ENCODE measurements at places on chromosomes 2 and 18.
A peak's percentile ranks its signal among the peaks of the same experiment; 100 is the strongest.

- DNase-seq, result no peak
These were observed 106.4 kb downstream of the MBD2 start for GRCh38 chr18:54117853-54118773.

DNA sequence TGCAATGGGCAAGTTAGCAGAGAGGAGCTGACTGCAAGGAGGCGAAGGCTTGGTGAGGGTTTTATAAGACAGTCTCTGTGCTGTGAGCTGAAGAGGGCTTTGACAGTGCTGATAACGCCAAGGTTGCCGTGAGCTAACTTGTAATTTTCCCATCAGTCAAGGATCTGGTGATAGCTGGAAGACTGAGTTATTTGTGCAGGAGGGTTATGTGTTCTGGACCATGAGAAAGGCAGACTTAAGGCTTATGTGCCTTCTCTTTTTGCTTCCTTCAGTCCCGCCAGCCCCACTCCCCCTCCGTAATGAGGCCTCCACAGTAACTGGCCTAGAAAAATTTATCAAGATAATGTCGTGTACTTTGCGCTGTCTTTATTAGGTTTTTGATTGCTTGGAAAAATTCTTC is 94.6 kb downstream of the RTP5 start:
- no peak for DNase-seq

- no peak for DNase-seq
These were observed 828.6 kb upstream of the POU3F3 start for GRCh38 chr2:104025295-104025694.

GRCh38 chr18:77650799-77651385 is 401.2 kb downstream of the GALR1 start:
- DNase-seq, result no peak

GRCh38 chr2:217599906-217600305 is 402.9 kb downstream of the TNS1 start:
- no peak for DNase-seq

GRCh38 chr18:63315876-63316275 is 3.7 kb downstream of the BCL2 start:
- no peak for DNase-seq

DNA sequence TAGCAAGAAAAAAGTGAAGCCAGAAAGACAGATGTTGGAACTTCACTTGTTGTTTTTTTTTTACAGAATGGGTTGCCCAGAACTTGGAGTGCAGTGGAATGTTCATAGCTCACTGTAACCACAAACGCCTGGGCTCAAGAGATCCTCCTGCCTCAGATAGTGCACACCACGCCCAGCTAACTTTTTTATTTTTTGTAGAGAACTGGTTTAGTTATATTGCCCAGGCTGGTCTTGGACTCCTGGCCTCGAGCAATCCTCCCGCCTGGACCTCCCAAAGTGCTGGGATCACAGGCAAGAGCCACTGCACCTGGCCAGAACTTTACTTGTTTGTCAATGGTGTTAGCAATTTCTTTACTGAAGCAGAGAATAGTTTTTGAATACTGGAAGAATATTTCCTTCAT is 11.9 kb upstream of the ASPRV1 start:
- peak; percentile 79 for DNase-seq

GRCh38 chr2:69298261-69298660 is 88.8 kb downstream of the GFPT1 start:
- peak; percentile 94 for DNase-seq

DNA sequence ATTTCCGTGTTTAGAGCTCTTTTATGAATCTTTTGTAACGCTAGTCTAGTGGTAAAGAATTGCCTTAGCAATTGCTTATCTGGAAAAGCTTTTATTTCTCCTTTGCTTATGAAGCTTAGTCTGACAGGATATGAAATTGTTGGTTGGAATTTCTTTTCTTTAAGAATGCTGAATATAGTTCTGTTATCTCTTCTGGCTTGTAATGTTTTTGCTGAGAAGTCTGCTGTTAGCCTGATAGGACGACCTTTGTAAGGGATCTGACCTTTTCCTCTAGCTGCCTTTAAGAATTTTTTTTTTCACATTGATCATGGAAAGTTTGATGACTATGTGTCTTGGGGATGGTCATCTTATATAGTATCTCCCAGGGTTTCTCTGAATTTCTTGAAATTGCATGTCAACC is 101.1 kb downstream of the TRABD2A start:
- DNase-seq, result no peak

GRCh38 chr18:78431606-78432005 is 548.0 kb upstream of the SALL3 start:
- no peak for DNase-seq

DNA sequence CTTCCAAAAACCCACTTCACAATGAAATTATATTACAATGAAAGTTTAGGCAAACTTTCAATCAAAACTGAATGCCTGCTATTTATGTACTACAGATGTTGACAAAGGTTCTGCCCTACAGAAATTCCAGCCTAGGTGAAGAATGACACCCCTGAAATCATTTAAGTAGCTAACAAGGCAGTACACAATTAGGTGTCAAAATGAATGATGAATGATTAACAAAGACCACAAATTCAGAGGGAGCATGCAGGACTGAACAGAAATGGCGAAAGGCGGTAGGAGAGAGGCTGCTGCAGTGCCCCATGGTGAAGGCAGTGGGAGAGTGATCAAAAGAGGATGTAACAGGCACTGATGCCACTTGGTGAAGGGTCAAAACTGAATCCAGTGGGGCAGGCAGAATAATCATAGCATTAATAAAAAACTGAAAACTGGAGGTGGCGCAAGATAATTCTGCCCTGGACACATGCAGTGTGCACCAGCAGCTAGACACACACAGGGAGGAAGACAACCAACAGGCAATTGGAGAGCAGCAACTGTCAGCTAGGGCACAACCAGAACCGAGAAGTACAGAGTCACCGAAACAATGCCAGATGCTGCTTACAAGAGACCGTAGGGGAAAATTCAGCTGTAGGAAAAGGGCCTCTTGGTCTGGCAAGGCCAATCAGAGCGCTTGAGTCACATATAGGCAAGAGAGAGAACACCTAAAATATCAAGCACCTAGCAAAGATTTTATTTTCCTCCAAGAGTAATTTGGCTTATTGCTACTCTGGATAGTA is 4.5 kb downstream of the TMEM131 start:
- no peak for DNase-seq

- DNase-seq, result no peak
These were observed 414.2 kb upstream of the SLC14A2 start for GRCh38 chr18:45201029-45201428.
